Naive thymus-derived CD8-positive, alpha-beta T cell (primary cell): ENCODE measurements at places on chromosomes 3 and 15.

DNA sequence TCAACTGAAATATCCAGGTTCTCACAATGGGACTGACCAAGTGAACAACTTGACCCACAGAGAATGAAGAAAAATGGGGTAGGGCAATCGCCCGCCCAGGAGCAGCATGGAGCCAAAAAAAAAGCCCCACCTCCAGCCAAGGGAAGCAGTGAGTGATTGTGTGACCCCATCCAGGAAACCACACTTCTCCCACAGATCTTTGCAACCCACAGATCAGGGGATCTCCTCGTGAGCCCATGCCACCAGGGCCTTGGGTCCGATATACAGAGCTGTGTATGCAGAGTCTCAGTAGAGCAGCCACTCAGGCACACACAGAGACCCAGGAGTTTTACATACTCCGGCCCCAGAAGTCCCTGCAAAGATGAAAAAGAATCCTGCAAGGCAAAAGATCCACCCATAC is 35.7 kb downstream of the PYGO1 start:
- DNase-seq, result no peak

DNA sequence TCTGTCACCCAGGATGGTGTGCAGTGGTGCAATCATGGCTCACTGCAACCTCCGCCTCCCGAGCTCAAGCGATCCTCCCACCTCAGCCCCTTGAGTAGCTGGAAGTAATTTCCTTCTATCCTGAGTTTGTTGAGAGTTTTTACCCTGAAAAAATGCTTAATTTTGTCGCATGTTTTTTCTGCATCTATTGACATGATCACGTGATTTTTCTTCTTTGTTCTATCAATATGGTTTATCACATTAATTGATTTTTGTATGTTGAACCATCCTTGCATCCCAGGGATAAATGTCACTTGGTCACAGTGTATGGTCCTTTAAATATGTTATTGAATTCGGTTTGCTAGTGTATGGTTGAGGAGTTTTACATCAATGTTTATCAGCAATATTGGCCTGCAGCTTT is 11.9 kb upstream of the OR5K4 start:
- no peak for DNase-seq

GRCh38 chr3:51968170-51968775 is 1.0 kb upstream of the PCBP4 start:
- DNase-seq, result no peak

- DNase-seq, result no peak
Measured at GRCh38 chr3:46544771-46545503, 21.2 kb downstream of the LRRC2 start.

DNA sequence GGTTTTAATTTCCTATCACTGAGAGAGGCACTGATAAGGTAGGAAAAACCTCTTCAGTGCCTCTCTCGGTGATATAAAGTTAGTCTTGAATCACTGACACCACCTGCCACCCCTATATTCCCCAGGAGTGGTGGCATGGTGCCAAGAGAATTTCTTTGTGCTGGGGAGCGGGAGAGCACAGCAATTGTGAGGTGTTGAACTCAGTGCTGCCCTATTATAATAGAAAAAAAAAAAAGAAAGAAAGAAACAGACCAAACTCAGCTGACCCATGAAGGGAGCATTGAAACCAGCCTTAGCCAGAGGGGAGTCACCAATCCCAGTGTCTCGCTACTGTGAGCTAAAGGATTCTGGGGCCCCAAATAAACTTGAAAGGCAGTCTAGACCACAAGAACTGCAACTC is 201.4 kb upstream of the STT3B start:
- no peak for DNase-seq
